ENCODE measurements at places on chromosomes 1 and 21.

DNA sequence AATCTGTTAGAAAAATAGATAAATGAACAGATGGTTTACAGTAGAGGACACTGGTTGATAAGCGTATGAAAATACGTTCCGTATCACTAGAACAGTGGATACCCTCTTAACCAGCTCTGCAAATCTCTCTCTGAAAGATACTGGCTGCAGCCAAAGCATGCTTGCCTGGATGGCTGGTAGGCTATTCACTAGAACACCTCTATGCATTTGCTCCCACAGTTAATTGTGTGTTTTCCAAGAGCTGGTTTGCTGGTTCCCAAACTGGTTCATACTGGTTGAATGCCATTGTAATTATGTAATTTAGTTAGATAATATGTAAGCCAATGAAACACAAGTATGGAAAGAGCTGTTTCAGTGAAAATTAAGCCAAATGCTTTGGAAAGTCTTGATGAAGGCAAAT, 126.6 kb downstream of the C1orf21 start:
- no peaks in the 10 kb centered on the region for H3K36me3 ChIP-seq
- no peaks in the 10 kb centered on the region for H3K4me1 ChIP-seq
- DNase-seq = no peak
- no peak overlapping the region for H3K27ac ChIP-seq
- no peaks in the 10 kb centered on the region for H3K27me3 ChIP-seq

DNA sequence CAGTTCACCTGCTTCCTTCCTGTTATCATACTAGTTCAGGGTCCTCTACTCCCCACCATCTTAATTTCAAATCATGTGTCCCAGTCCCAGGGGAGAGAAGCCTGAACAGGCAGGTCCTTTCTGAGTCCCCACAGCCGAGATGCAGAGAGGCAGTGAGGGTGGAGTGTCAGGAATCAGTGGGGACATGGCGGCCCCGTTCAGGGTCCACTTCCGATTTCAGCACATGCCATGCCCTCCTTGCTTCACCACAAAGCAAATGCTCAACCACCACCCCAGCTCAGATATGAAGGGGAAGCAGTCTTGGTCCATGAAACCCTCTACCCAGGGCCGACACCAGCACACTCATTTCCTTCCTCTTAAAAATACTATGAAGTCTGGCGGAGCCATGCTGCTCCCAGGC, 5.2 kb upstream of the SEMA4A start:
- peak overlapping the region; percentile 26 for H3K4me3 ChIP-seq
- peak overlapping the region; percentile 91 for H3K27ac ChIP-seq
- peaks cover 75% of the 10 kb centered on the region for H3K4me1 ChIP-seq
- no peaks in the 10 kb centered on the region for H3K36me3 ChIP-seq

- H3K27ac ChIP-seq = no peak overlapping the region
- DNase-seq = peak; percentile 82
- no peaks in the 10 kb centered on the region for H3K27me3 ChIP-seq
- H3K4me1 ChIP-seq = peaks cover 13% of the 10 kb centered on the region
- no peak overlapping the region for H3K4me3 ChIP-seq
Measured at GRCh38 chr1:44217809-44218410, 4.6 kb downstream of the DMAP1 start.

GRCh38 chr1:246923482-246923881, 8.3 kb downstream of the AHCTF1 start:
- H3K4me3 ChIP-seq = no peak overlapping the region
- H3K36me3 ChIP-seq = peaks cover 32% of the 10 kb centered on the region
- no peak for DNase-seq
- H3K27ac ChIP-seq = no peak overlapping the region

GRCh38 chr1:179575497-179576314, at the start of gene NPHS2:
Gene NPHS2 (minus strand): TSS chr1:179575948. CDS start chr1:179575864, 84 bp downstream.
- H3K4me3 ChIP-seq = no peak within 1 kb of the TSS
- DNase-seq = no peak
- peaks cover 3% of the 10 kb centered on the region for H3K4me1 ChIP-seq
- no peak within 1 kb of the TSS for H3K27ac ChIP-seq

- no peak overlapping the region for H3K27ac ChIP-seq
- H3K27me3 ChIP-seq = peaks cover under 1% of the 10 kb centered on the region
- no peak for DNase-seq
- H3K36me3 ChIP-seq = no peaks in the 10 kb centered on the region
Measured at GRCh38 chr1:67586596-67586995, 98.4 kb upstream of the GADD45A start.

DNA sequence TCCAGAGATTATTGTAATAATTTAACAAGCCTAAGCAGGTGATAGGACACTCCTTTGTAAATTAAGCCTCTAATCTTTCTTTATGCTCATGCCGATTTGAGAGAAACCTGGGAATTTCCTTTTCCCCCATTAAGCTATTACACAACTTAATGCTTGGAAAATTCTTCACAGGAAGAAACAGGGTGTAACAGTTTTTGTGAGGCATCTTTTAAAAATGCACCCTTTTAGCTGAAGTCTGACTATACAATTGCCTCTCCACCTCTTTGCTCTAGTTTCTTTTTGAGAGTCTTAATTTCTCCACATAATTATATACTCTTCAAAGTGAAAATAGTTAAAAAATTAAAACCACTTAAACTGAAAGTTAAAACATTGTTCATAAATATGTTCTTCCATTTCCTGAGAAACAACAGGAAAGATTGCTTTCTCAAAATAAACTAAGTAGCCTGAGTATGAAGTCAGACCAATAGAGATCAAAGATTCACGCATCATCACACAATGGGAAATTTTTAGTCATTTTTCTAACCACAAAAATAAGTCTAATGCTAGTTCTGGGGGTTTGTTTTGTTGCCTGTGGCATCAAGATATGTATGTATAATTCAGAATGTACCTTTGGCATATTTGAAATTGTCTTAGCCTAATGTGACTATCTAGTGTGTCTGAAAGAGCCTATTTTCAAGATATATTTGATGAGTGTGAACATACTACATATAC, 34.7 kb downstream of the LRRC8D start:
- no peak overlapping the region for H3K27ac ChIP-seq
- no peak overlapping the region for H3K4me3 ChIP-seq
- H3K4me1 ChIP-seq = peaks cover 5% of the 10 kb centered on the region
- no peaks in the 10 kb centered on the region for H3K27me3 ChIP-seq

- H3K4me1 ChIP-seq = no peaks in the 10 kb centered on the region
- no peak overlapping the region for H3K27ac ChIP-seq
- H3K27me3 ChIP-seq = peaks cover 11% of the 10 kb centered on the region
Measured at GRCh38 chr1:30520476-30520875, 202.9 kb downstream of the MATN1 start.

DNA sequence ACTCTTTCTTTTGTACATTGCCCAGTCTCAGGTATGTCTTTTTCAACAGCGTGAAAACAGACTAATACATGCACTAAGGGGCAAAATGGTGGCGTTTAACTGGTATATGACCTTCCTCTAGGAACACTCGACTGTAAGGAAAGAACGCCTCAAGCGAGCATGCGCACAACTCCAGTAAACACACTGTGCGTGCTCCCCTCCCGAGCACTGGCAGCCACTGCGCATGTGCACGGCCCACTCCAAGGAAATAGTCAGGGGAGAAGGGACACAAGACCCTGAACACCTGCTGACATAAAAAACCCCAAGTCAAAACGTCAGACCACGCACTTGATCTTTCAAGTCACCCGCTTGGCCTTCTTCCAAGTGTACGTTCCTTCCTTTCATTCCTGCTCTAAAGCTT, 173.5 kb downstream of the NPHP4 start:
- H3K36me3 ChIP-seq = no peaks in the 10 kb centered on the region
- DNase-seq = no peak
- no peaks in the 10 kb centered on the region for H3K4me1 ChIP-seq
- H3K27me3 ChIP-seq = peaks cover 10% of the 10 kb centered on the region
- no peak overlapping the region for H3K4me3 ChIP-seq

- no peaks in the 10 kb centered on the region for H3K36me3 ChIP-seq
- H3K27ac ChIP-seq = peak overlapping the region; percentile 70
- H3K4me3 ChIP-seq = peak overlapping the region; percentile 63
- peaks cover 70% of the 10 kb centered on the region for H3K4me1 ChIP-seq
- peak; percentile 37 for DNase-seq
Measured at GRCh38 chr1:111516005-111516535, 12.6 kb upstream of the ADORA3 start.

- H3K4me1 ChIP-seq = peaks cover 4% of the 10 kb centered on the region
- no peak overlapping the region for H3K4me3 ChIP-seq
- DNase-seq = no peak
- peaks cover 9% of the 10 kb centered on the region for H3K27me3 ChIP-seq
- no peak overlapping the region for H3K27ac ChIP-seq
Measured at GRCh38 chr1:94025383-94026340, 95.3 kb downstream of the ABCA4 start.

DNA sequence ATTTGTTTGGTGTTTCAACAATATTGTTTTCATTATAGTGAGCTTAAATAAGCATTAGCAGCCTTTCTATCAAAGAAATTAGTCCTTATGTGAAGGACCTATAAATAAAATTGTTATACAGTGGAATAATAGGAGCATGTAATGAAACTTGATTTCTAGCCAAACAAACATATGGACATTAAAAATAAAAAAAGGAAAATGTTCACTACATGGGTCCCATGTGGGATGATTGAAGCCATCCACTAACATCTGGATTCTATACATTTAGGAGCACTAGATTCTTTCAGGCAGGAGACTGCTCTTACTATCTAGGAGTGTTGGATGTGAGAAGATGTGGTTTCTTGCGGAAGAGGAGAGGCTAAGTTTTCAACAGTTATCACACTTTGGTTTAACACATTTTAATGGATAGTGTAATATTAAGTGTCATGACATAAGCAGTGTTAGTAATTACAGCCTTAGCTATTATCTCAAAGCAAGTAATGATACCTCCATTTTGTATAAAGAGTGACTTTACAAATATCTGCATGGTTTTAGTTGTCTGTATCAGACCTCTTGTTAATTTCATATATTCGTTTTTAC, 62.3 kb downstream of the LYPLAL1 start:
- H3K4me3 ChIP-seq = no peak overlapping the region
- H3K36me3 ChIP-seq = no peaks in the 10 kb centered on the region
- H3K27me3 ChIP-seq = no peaks in the 10 kb centered on the region
- H3K4me1 ChIP-seq = no peaks in the 10 kb centered on the region

DNA sequence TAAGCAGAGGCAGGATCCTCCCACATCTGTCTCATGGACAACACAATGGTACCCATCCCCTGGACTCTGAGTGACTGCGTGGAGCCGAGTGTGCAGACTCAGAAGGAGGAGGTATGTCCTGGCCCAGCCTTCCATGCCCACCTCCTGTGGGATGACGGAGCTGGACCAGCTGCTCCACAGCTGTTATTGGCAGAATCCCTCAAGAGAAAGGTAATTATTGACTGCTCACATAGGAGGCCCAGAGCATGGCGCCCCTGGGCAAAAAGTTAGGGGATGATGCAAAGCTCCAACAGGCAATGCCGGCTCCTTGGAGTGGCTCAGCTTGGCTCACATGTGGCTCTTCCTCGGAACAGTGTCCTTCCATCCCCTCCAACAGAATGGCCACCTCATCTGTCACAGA, 12.2 kb upstream of the ACTRT2 start:
- peaks cover 13% of the 10 kb centered on the region for H3K27me3 ChIP-seq
- peaks cover 6% of the 10 kb centered on the region for H3K36me3 ChIP-seq
- H3K4me3 ChIP-seq = no peak overlapping the region

DNA sequence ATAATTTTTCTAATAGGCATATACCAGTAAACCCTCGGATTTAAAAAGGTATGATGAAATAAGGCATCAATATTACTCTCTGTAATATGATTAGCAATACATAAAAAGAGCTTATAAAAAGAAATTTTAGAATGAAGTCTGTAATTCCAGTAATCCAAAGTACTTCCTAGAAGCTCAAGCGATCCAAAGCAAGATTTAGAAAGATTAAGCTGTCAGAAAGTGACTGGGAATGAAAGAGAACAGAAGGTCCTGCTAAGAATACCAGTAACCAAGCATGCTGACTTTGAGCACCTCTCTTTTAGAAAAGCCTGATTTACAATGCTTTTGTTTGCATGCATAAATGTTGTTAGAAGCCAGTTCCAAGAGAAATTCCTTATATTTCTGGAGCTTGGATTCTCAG, 125.1 kb downstream of the GIPC2 start:
- no peaks in the 10 kb centered on the region for H3K4me1 ChIP-seq
- no peaks in the 10 kb centered on the region for H3K36me3 ChIP-seq
- H3K27ac ChIP-seq = no peak overlapping the region
- DNase-seq = no peak
- H3K4me3 ChIP-seq = no peak overlapping the region

- H3K36me3 ChIP-seq = no peaks in the 10 kb centered on the region
- H3K27ac ChIP-seq = no peak overlapping the region
- H3K4me3 ChIP-seq = no peak overlapping the region
- peaks cover 1% of the 10 kb centered on the region for H3K27me3 ChIP-seq
- H3K4me1 ChIP-seq = peaks cover 15% of the 10 kb centered on the region
Measured at GRCh38 chr21:45326891-45327440, 39.3 kb upstream of the POFUT2 start.

GRCh38 chr1:110383251-110383990, 7.4 kb downstream of the SLC16A4 start:
- H3K27ac ChIP-seq = peak overlapping the region; percentile 50
- peaks cover 19% of the 10 kb centered on the region for H3K4me1 ChIP-seq
- H3K36me3 ChIP-seq = peaks cover 11% of the 10 kb centered on the region
- no peak for DNase-seq
- no peak overlapping the region for H3K4me3 ChIP-seq

GRCh38 chr1:91012196-91012595, 9.6 kb downstream of the ZNF644 start:
- peaks cover 73% of the 10 kb centered on the region for H3K4me1 ChIP-seq
- peaks cover 33% of the 10 kb centered on the region for H3K36me3 ChIP-seq
- no peak overlapping the region for H3K4me3 ChIP-seq

DNA sequence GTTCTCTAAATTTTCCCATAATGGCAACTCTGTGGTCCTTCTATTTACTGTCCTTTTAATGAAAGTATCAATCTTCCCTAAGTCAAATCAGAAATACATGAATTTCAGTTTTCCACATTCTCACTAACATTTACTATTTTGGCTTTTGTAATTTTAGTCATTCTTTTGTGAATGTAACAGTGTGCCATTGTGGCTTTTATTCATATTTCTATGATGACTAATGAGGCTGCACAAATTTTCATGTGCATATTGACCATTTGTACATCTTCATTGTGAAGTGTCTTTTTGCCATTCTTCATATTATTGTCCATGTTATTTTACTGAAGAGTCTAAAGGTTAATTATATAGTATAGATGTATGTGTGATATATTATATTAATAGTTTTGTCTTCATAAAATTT, 431.0 kb upstream of the BRINP3 start:
- H3K4me3 ChIP-seq = no peak overlapping the region
- no peaks in the 10 kb centered on the region for H3K4me1 ChIP-seq
- no peak for DNase-seq
- no peaks in the 10 kb centered on the region for H3K27me3 ChIP-seq
- no peaks in the 10 kb centered on the region for H3K36me3 ChIP-seq
- no peak overlapping the region for H3K27ac ChIP-seq

GRCh38 chr1:108901106-108901505, 24.3 kb downstream of the GPSM2 start:
- no peak for DNase-seq
- no peak overlapping the region for H3K4me3 ChIP-seq
- H3K4me1 ChIP-seq = no peaks in the 10 kb centered on the region

All from activated naive CD8-positive, alpha-beta T cell treated with anti-CD3 and anti-CD28 coated beads, Interleukin-2, amount 50 U/mL, for 24 hours (primary cell).